ENCODE measurements at places on chromosomes 2 and 18. TPM values are rescaled to one million over a fixed set of nuclear protein-coding genes. Genes with fewer than 3 reads are reported as not detected.

The HOXD3 gene
- 0.29 TPM for total RNA-seq

The FEV gene
- total RNA-seq: under 0.01 TPM

The MAPK4 gene
- not detected for total RNA-seq

The RTKN gene
- total RNA-seq: 22.3 TPM

The GAL3ST2 gene
- total RNA-seq: not detected

The IGFBP5 gene
- total RNA-seq: 474 TPM

The UGT1A5 gene
- total RNA-seq: not detected

The NOSTRIN gene
- total RNA-seq: 0.33 TPM

The TSPYL6 gene
- total RNA-seq: under 0.01 TPM

The DNAJC5G gene
- not detected for total RNA-seq

The LYG2 gene
- total RNA-seq: not detected

The CGREF1 gene
- total RNA-seq: 3.6 TPM

The LYPD6 gene
- total RNA-seq: 0.33 TPM

The GPR45 gene
- total RNA-seq: not detected

The ACVR1C gene
- total RNA-seq: 0.50 TPM

The NEU4 gene
- total RNA-seq: not detected

The TMEM169 gene
- 0.29 TPM for total RNA-seq

The POTEI gene
- total RNA-seq: not detected

The ANO7 gene
- 0.83 TPM for total RNA-seq

The CHRNG gene
- not detected for total RNA-seq

The ARHGAP15 gene
- not detected for total RNA-seq
